Muscle of leg (tissue), 16 donors: ENCODE measurements at places on chromosomes 7 and 10. TPM values are rescaled to one million over a fixed set of nuclear protein-coding genes. Genes with fewer than 3 reads are reported as not detected.

The SORBS1 gene
- polyA plus RNA-seq, result 56.8 TPM

The SUN3 gene
- polyA plus RNA-seq, result not detected

The CYP26C1 gene
- not detected for polyA plus RNA-seq

The VWC2 gene
- polyA plus RNA-seq, result 0.07 TPM

The NUDT13 gene
- polyA plus RNA-seq, result 3.0 TPM

The PANK1 gene
- 16.1 TPM for polyA plus RNA-seq

The NUTM2B gene
- 1.6 TPM for polyA plus RNA-seq

The C10orf143 gene
- polyA plus RNA-seq, result 3.2 TPM

The SEMA3D gene
- 29.3 TPM for polyA plus RNA-seq

The ABHD11 gene
- 11.8 TPM for polyA plus RNA-seq

The NEURL1 gene
- polyA plus RNA-seq, result 25.3 TPM

The TSPAN14 gene
- 46.2 TPM for polyA plus RNA-seq

The SLIT1 gene
- 1.2 TPM for polyA plus RNA-seq

The HTR5A gene
- not detected for polyA plus RNA-seq

The ZNF117 gene
- 12.7 TPM for polyA plus RNA-seq

The IFIT1 gene
- polyA plus RNA-seq, result 58.7 TPM

The PCLO gene
- 0.31 TPM for polyA plus RNA-seq

The OR2A7 gene
- polyA plus RNA-seq, result 1.0 TPM

The CDH23 gene
- polyA plus RNA-seq, result 4.9 TPM

The FGFR2 gene
- polyA plus RNA-seq, result 1.2 TPM

The SLC39A12 gene
- polyA plus RNA-seq, result not detected

The RINT1 gene
- polyA plus RNA-seq, result 17.5 TPM

The DBF4 gene
- polyA plus RNA-seq, result 13.6 TPM

The GPR26 gene
- not detected for polyA plus RNA-seq

The FZD8 gene
- polyA plus RNA-seq, result 38.7 TPM

The STEAP4 gene
- polyA plus RNA-seq, result 3.4 TPM

The TCAF2 gene
- polyA plus RNA-seq, result 11.5 TPM

The TRIM50 gene
- 0.27 TPM for polyA plus RNA-seq

The HECW1 gene
- 0.26 TPM for polyA plus RNA-seq

The BAIAP2L1 gene
- polyA plus RNA-seq, result 8.1 TPM

The HOXA11 gene
- polyA plus RNA-seq, result 12.0 TPM

The MKRN1 gene
- 76.0 TPM for polyA plus RNA-seq

The RPEL1 gene
- 0.12 TPM for polyA plus RNA-seq

The AKR1E2 gene
- polyA plus RNA-seq, result 2.2 TPM

The PGAM1 gene
- 160 TPM for polyA plus RNA-seq

The PAPSS2 gene
- 10.4 TPM for polyA plus RNA-seq

The VSIR gene
- 36.5 TPM for polyA plus RNA-seq

The CTNNA3 gene
- polyA plus RNA-seq, result 5.4 TPM

The SLC18A3 gene
- 0.16 TPM for polyA plus RNA-seq

The C10orf62 gene
- polyA plus RNA-seq, result 0.14 TPM

The UTF1 gene
- not detected for polyA plus RNA-seq

The WIPF3 gene
- 22.8 TPM for polyA plus RNA-seq

The LRRC27 gene
- 6.4 TPM for polyA plus RNA-seq

The EN2 gene
- 0.82 TPM for polyA plus RNA-seq

The PDK4 gene
- 14.7 TPM for polyA plus RNA-seq

The SEMA3E gene
- 5.8 TPM for polyA plus RNA-seq

The WNT16 gene
- polyA plus RNA-seq, result 1.6 TPM

The SPDYE5 gene
- polyA plus RNA-seq, result 1.2 TPM

The H2BK1 gene
- not detected for polyA plus RNA-seq

The LEP gene
- polyA plus RNA-seq, result 0.05 TPM

The EMX2 gene
- polyA plus RNA-seq, result 12.5 TPM
